ENCODE measurements at places on chromosomes 6 and 20.

GRCh38 chr6:52049252-52050050 lies 38.0 kb downstream of the PKHD1 start:
- DNase-seq, result peak; percentile 42

DNA sequence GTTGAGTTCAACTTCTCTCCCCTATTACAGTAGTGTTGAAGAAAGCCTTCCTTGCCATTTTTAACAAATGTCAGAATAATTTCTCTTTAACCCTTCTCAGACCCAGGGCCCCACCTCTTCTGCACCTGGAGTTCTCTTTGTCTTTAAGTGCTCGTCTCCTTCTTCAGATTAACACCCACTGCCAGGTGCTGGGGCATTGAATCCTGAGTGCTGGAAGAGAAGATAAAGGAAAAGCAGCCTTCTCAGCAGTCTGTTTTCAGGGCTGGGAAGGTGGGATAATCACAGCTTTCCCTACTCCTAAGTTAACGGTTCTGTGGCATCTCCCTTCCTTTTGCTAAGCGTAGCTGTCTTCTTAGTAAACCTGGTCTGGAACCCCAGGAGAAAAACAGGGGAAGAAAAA lies 114.6 kb upstream of the TAB2 start:
- no peak for DNase-seq

GRCh38 chr20:20683020-20683419 lies 29.4 kb downstream of the RALGAPA2 start:
- DNase-seq, result no peak

- no peak for DNase-seq
These were observed 526.6 kb upstream of the JARID2 start for GRCh38 chr6:14719270-14719669.

GRCh38 chr6:129771678-129772077 lies 61.7 kb upstream of the ARHGAP18 start:
- no peak for DNase-seq

DNA sequence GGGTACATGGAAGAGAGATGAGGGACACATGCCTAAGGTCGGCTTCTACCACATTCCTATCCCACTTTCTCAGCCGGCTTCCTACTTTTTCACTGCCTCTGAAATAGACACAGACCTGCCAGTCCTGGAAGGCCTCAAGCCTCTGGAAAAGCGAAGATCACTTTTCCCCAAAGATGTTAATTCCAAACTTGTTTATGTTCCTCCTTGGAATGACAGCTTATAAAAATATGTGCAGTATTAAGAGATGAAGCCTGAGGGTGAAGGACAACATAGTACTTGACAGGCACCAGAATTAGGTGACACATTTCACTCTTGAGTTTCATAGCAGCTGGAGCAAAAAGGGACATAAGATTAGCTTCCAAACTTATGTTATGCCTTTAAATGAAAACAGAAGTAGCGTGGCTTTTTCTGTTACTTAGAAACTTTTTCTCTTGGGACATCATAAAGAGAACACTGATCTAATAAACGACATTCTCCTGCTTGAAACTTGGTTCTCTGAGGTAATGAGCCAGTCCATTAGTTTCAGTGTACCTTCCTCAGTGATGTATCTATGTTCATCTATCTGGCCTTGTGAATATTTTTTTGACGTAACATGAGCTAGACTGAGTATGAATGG lies 25.3 kb downstream of the FOXO3 start:
- no peak for DNase-seq

DNA sequence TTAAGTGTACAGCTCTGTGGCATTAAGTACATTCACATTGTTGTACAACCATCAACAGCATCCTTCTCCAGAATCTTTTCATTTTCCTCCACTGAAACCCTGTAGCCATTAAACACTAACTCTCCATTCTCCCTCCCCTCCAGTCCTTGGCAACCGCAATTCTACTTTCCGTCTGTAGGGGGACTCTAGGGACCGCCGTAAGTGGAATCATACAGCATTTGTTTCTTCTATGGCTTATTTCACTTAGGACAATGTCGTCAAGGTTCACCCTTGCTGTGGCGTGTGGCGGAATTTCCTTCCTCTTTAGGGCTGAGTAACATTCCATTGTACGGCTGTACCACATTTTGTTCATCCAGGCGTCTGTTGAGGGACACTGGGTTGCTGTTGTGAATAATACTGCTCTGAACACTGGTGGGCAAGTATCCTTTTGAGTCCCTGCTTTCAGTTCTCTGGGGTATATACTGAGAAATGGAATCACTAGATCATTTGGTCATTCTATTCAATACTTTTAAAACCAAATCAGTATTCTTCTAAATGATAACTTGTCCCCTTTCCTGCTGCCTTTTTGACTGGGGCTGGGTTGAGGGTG lies 50.7 kb downstream of the PPP1R3G start:
- peak; percentile 43 for DNase-seq

DNA sequence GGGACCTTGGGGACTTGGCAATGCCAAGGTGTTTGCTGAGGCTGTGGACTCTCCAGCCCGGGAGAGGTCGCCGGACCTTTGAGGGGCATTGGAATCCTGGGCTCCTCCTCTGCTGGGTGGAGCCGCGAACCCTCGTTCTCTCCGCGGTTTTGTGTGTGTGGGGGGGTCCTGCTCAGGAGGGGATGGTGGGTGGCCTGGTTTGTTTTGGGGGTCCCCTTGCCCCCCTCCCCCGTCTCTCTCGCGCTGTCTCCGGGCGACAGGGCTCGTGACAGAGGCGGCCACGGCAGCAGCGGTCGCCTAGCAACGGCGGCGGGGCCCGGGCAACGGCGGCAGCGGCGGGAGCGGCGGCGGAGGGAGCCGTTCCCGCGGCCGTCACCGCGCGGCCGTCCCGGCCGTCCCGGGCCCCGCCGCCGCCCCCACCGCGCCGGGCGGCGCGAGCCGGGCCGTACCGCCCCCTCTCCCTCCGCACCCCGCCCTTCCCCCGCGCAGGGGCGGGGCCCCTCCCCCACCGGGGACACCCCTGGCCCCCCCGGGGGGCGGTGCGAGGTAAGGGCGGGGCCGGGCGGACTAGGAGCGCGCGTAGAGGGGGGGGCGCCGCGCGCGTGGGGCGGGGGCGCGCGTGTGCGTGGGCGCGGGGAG lies 7.8 kb downstream of the SYNGAP1 start:
- DNase-seq, result no peak

GRCh38 chr6:26278536-26278935 lies 86.5 kb upstream of the BTN3A2 start:
- DNase-seq, result no peak

GRCh38 chr20:58938078-58938477 lies 43.0 kb upstream of the NELFCD start:
- no peak for DNase-seq

- no peak for DNase-seq
These were observed 45.3 kb downstream of the JARID2 start for GRCh38 chr6:15290962-15291704.

GRCh38 chr6:101689695-101690094 lies 296.2 kb downstream of the GRIK2 start:
- no peak for DNase-seq
